GM12891 (cell line): ENCODE measurements at places on chromosomes 1 and 21.

GRCh38 chr1:70140894-70141293, 64.5 kb downstream of the LRRC40 start:
- DNase-seq, result no peak

DNA sequence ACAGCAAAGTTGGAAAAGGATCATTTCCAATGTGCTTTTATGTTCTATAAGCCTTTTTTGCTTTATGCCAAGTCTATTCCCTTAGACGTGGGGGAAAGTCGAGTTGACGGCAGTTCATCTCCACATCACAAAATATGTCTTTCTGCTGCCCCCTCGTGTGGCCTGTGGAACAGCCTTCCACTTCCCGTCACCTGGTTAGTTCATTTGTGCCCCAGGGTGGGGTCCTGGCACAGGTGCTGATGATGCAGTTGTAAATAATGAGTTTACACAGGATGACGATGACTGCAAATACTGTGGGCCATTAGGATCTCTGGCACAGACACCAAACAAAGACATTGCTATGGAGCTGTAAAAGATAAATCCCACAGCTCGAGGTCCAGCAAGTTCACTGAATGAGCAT, 10.0 kb upstream of the OTUD3 start:
- no peak for DNase-seq

DNA sequence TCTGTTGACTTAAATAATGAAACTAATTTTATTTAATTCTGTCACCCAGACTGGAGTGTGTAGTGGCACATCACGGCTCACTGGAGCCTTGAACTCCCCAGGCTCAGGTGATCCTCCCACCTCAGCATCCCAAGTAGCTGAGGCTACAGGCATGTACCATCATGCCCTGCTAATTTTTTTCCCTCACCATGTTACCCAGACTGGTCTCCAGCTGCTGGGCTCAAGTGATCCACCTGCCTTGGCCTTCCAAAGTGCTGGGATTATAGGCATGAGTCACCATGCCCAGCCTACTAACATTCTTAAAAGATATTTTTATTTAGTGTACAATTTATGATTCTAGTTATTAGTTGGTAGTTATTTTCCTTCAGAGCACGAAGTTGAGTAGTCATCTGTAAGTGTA, 49.5 kb downstream of the NRDC start:
- no peak for DNase-seq

DNA sequence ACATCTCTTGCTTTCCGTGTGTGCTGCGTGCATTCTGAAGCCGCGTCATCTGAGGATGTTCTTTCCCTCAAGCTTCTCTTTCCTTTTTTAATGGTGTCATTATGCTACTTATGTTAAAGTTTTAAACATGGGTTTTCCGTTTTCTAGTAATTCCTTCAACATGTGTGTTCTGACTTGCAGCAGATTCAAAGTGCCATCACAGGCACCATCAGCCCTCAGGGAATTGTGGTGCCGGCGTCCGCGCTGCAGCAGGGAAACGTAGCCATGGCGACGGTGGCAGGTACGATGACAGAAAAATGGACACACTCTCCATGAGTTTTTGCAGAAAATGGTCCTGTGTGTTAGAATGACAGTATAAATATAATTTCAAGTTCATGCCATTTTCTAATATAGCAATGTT, 42.4 kb downstream of the PKNOX1 start:
- DNase-seq, result no peak

GRCh38 chr1:31396633-31397351, 16.2 kb upstream of the SERINC2 start:
- no peak for DNase-seq

DNA sequence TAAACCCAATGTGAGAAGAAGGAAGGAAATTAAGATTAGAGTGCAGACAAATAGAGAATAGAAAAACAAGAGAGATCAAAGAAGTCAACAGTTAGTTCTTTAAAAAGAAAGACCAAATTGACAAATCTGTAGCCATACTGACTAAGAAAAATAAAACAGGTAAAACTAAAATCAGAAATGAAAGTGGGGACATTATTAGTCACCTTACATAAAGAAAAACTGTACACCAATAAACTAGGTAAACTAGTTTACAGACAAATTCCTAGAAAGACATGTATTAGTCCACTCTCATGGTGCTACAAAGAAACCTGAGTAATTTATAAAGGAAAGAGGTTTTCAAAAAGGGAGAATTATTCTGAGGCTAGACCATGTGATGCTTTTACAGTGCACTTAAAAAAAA, 22.3 kb downstream of the BLZF1 start:
- no peak for DNase-seq

DNA sequence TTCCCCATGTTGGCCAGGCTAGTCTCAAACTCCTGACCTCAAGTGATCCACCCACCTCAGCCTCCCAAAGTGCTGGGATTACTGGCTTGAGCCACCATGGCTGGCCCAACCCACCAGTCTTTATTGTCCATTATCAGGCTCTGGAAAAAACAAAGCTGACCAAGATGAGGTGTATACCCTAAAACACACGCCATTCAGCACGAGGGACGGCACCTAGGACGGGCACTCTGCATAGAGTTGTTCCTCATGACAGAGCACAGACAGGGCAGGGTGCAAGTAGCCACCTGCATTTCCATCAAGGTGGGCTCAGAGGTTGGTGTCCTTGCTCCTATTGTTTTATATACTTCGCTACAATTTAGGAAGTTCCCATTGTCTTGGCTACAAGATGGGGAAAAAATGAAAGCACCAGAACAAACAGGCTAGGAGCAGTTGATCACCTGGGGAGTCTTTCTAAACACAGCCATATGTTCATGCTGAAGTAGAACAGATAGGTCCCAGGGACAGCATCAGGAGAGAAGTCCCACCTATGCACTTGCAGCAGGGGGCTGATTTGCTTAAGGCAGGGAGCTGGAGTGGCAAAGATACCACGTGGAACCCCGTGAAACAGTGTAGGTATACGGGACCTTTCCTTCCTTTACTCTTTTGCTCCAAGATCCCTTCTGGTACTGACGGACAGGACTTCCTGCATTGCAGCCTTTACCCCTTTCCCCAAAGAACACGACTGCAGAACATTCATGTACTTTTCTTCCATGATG, 4.5 kb downstream of the KRTCAP2 start:
- no peak for DNase-seq

DNA sequence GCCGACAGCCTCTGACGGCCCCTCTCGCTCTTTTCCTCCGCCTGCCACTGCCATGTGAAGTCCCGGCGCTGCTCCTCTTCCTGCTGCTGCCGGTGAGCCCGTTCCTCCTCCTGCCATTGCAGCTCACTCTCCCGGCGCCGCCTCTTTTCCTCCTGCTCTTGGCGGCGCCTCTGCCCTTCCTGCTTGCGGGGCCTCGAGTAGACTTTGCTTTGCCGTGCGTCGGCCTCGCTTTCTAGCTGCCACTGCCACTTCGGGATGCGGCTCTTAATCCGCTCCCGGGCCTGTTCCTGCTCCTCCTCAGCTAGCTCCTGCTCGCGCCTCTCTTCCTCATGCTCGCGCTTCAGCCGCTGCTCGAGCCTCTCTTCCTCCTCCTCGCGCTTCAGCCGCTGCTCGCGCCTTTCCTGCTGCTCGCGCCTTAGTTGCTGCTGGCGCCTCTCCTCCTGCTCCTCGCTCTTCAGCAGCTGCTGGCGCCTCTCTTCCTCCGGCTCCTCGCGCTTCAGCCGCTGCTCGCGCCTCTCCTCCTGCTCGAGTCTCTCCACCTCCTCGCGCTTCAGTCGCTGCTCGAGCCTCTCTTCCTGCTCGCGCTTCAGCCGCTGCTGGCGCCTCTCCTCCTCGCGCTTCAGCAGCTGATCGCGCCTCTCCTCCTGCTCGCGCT, 4.3 kb downstream of the TCHH start:
- no peak for DNase-seq

DNA sequence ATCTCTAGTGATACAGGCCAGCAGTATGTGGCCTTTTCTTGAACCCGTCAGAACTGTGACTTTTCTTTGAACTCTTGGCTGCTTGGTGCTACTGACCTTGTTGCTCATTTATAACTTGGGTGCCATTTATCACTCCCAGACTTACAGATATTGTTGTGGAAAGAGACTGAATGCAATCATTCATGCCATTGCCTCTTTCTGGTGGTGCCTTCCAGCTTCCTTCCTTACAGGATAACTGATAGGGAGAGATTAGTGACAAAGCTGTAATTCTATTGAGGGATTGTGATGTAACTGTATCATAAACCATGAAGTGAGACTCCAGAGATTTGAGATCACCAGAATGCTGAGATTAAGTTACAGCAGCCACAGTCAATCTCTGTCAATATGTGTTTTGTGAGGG, 256.5 kb downstream of the USP25 start:
- no peak for DNase-seq

DNA sequence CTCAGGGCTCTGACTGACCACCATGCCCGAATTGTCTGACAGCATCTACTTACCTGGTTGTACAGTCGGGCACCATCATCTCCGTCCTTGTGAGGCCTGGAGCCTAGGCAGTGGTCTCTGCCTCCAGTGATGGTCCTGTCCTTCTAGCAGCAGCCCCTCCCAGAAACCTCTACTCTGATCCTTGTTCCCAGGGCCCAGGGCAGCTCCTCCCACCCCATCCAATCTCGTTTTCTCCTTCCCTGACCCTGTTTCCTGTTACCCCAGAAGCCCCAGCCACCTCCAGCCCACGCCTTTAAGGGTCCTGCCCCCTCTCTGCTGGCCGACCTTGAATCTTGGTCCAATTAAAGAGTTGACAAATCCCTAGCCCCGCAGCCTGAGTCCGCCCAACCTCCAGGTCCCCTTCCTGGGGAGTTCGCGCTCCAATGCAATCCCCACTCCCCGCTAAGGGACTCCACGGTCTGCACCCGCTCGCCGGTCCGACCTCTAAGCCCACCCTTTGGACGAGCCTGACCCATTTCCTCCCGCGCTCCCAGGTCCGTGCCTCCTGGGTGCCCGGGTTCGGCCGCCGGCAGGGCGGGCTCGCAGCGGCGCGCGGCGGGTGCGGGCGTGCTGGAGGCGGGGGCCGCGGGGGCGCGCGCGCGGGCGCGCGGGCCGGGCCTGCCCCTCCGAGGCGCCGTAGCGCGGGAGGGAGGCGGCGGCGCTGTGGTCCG, at the start of gene B4GALT2:
Gene B4GALT2 (plus strand): TSS at position 660 of the 710 bp plus-strand sequence. CDS start 1,951 bp downstream, outside the sequence.
- DNase-seq, result peak; percentile 83

- DNase-seq, result no peak
Measured at GRCh38 chr1:204190212-204191211, 5.8 kb downstream of the KISS1 start.

DNA sequence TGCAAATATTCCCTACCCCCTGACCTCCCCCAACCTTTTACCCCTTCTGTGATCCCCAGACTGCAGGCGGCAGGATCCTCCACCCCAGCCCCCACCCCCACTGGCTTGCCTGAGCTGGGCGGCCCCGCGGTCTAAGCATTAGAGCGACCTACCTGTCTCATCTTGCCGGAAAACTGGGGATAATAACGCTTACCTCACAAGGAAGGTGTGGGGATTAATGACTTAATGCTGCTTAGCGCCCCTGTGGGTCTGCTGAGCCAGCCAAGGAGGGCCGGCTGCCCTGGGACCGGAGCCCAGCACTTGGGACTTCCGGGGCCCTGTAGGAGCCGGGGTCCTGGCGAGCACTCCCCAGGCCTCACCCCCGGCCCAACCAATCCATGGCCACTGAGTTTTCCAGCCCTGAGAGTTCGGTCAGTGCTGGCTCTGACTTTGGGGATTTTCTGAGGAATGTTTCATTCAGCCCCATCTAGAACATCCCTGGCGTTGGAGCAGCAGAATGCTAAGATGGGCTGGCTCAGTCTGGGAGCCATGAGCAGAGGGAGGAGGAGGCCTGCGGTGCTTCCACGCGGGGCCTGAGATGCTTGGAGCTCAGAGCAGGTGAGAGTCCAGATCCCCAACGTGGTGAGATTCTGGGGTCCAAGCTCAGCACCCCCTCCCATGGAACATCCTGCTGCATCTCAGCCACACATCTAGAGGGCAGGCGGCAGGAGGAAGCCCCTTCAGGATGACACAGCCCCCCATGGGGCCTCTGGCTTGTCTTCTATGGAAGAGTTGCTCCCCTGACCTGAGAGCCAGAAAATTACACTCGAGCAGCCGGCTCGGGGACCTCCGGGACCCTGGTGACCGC, 97.9 kb downstream of the RIPK4 start:
- DNase-seq, result no peak

DNA sequence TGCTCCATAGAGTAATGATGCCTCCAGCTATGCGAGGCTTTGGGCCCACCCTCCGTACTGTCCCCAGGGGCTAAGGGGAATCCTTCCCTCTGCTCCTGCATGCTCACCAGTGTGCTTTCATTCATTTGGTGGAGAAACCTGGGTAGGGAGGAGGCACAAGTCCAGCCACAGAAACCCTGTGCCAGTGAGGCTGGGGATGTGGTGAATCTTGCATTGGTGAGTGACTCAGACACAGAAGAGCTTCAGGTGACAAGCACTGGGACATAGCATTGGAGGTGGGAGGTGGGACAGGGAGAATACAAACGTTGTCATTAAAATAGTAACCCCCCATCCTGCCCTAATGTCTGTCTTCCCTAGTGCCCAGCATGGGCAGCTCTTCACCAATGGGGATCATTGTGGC, 5.2 kb downstream of the FCGR2A start:
- DNase-seq, result no peak

DNA sequence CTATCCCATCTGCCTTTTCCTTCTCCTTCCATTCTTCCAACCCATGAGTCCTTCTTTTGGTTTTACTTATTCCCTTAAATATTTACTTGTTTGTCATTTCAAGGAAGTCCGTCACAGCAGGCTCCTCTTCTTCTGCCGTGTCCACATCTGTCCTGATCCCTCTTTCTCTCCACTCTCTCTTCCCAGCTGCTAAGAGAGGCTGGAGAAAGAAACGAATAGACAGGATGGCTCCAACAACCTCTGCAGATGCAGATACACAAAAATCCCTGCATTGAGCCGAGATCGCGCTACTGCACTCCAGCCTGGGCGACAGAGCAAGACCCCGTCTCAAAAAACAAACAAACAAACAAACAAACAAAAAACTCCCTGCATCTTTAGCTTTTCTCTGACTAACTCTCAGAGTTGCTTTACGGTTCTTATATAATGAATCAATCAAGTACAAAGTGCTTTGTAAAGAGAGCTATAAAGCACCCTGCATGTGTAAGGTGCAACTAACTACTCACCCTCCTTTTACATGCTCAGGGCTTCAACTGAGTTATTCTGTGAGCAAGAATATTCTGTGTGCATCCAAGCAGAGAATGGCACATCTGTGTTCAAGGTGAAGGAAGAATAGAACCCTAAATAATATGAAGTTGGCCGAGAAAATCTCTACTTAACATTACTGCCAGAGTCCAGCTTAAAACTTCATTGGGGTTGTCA, 3.8 kb upstream of the SAMD13 start:
- DNase-seq, result no peak

GRCh38 chr1:61642475-61643232, 82.3 kb downstream of the TM2D1 start:
- DNase-seq, result no peak
